NCI-H1930 (cell line): ENCODE measurements at places on chromosomes 1 and 21.

GRCh38 chr1:114369930-114370329, 141.1 kb downstream of the TRIM33 start:
- DNase-seq, result no peak

DNA sequence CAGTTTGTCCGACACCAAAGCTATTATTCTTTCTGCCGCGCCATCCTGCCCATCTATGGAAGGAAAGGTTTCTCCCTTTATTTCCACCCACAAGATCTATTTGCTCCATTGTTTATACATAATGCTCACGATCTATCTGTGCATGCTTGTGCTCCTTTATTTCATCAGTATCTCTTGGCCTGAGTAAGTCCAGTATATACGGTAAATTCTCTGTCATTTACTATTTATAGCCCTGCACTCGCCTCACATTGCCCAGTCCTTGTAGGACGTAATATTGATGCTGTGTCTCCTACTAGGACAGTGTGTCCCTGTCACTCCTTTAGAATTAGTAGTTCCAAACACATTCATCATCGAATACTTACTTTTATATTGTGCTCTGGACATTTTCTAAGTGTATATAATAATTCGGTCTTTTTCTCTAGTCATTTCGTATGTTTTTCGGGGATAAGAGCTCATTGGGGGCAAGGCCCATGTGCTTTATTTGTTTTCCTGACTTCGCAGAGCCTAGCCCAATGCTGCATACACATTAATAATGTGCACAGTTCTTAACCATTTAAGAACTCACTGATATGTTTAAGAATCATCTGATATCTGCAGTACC, 3.1 kb upstream of the NID1 start:
- DNase-seq, result no peak

DNA sequence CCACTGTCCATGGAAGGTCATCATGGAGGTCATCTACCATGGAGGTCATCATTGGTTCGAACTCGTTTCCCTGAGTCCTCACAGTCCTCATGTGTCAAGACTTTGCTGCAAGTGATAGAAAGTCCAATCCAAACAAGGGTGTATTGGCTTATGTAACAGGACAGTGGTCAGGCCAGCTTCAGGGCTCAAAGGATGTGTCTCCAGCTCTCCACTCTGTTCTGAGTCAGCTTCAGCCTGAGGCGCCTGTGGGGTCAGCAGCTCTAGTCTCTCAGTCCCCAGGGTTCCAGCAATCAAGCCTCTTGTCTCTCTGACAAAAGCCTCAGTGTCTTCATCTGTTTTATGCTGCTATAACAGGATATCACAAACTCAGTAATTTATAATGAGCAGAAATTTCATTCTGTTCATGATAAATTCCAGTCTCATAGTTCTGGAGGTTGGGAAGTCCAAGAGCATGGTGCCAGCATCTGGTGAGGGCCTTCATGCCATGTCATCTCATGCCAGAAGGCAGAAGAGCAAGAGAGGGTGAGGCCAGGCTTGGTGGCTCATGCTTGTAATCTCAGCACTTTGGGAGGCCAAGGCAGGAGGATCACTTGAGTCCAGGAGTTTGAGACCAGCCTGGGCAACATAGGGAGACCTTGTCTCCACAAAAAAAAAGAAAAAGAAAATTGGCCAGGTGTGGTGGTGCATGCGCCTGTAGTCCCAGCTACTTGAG, 19.5 kb downstream of the A3GALT2 start:
- DNase-seq, result no peak

GRCh38 chr1:53016705-53017104, 45.3 kb upstream of the PODN start:
- no peak for DNase-seq

DNA sequence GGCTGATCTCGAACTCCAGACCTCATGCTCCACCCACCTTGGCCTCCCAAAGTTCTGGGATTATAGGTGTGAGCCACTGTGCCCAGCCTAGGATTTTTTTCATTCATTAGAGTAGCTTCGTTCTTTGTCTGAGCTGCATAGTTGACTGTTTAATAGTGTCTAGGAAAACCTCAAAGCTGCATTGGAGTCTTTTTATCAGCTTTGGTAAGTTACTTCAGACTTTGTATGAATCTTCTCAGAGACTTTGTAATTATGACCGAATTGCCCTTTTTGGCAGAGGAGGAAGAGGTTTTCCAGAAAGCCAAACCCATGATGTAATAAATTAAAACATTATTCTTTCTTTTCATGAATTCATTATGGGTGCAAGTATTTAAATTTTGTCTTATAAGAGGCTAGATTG, 5.1 kb downstream of the DNAJB4 start:
- no peak for DNase-seq

GRCh38 chr21:39347537-39347936, 1.4 kb downstream of the HMGN1 start:
- no peak for DNase-seq

- peak; percentile 53 for DNase-seq
Observed at GRCh38 chr1:157580179-157580827, 17.6 kb downstream of the FCRL4 start.

DNA sequence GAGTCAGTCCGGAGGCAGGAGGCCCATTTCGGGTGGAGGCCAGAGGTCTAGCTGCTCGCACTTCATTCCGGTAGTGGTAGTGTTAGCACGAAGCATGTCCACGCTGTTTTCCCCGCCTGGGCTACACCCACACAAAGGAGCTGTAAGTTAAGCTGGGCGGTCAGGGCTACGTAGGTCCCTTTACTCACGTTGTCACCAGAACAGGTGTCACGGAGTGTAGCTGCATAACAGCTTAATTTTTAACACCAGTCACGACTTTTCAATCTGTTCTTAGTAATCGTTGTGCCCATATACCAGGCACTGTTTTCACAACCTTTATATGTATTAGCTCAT, 15.6 kb downstream of the HLX start:
- no peak for DNase-seq

- no peak for DNase-seq
Observed at GRCh38 chr1:41235893-41236292, 6.2 kb downstream of the SCMH1 start.

DNA sequence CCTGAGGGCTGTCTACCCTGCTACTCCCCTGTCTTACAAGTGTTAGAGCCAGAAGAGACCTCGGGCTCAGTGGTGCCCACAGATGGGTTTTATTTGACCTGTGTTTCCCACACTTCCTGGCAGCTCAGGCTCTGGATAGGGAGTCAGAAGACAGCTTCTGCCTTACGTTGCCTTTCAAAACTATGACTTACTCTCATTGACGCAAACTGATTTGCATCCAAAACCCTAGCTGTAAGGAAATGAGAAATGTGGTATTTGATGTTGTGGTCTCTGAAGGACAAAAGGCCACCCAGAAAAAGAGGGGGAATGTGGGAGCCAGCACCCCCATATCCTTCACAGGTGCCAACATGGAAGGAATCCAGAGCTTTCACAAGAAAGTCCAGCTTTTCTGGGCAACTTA, 180.2 kb downstream of the ATG4C start:
- no peak for DNase-seq

DNA sequence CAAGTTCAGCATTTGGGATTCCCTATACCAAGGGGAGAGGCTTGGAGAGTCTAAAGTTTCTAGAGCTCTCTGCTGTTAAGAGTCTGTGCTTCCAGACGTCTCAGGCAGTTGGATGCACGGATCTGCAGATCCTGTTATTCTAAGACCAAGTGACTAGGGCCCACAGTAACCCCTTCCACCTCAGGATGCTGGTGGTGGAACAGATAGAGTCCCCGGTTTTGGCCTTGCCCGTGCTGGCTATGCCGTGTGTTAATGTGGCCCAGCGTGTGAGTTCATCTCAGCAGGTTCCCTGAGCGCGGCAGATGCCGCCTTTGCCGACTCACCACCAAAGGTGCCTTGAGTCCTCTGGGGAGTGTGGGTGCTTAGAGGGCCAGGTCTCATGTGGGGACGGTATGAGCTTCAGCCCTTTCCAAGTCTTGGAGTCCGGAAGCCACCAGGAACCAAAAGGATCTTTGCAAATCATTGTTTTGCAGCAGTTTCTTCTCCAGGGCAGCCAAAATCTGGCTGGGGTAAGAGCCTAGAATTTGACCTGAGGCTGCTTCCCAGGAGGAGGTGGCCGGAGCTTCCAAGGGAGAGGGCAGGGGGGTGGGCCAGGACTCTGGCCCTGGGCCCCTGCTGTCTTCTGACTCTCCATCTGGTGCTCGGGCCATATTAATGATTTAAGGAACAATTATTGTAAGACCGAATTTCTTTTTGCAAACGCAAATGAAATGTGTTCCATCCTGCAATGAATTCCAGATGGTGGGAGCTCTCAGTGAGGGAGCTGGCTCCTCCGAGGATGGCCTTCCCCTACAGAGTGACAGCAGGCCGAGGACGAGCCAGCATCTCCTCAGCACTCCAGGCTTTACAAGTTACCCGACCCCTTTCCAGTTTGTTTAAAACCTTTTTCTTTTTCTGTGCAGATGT, 205.7 kb downstream of the FOXD2 start:
- DNase-seq, result no peak

GRCh38 chr1:225476538-225476988, 48.7 kb upstream of the LBR start:
- no peak for DNase-seq

DNA sequence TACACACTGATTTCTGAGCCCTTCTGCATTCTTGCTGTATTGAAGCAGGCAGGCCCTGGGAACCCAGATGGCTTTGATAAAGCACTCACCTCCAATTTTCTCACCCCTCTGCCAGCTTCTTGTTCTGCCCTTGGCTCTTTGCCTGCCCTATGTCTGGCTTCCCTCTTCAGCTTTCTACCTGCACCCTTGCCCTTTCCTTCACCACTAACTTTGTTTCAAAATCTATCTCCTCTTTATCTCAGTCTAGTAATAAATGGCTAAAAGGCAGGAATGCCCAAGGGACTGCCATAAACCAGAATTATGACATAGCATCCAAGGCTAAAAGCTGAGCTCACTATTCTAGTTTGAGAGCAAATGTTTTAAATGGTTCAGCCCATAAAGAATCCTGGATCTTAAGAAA, 178.7 kb downstream of the TNR start:
- DNase-seq, result no peak

DNA sequence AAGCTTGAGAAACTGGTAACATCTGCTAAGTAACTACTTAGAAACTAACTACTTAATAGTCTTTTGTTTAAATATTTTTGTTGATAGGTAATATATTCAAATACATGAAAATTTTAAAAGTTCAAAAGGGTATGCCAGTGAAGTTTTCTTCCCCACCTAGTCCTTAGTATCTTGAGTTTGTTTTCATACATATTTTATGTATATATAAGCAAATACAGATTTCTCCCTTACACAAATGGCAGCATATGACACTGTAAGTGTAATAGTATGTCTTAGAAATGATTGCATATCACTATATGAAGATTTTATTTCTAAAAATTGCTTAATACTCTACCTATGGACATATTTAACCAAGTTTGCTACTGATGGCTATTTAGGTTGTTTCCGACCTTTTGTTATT, 38.9 kb downstream of the MARK1 start:
- DNase-seq, result no peak
